ENCODE measurements at places on chromosomes 2 and 18.
A peak's percentile ranks its signal among the peaks of the same experiment; 100 is the strongest.

DNA sequence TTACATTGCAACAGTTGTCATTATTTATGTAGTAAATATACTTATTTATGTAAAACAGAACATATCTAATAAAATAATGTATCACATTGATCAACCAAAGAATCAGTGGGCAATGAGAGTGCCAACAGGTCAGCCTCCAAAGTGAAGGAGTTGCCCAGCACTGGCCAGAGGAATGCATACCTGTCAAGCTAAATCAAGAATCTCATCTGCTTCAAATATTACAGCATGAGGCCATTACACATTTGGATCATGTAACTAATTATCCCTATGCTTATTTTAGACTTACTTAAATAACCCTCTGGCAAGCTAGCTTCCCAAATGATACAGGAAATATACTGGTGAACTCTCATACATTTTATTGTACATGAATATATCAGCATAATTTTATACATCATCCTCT lies 1211.7 kb upstream of the ACVR2A start:
- DNase-seq, result peak; percentile 4

- peak; percentile 58 for DNase-seq
Observed at GRCh38 chr18:3265564-3266033, 3.7 kb downstream of the MYL12B start.

DNA sequence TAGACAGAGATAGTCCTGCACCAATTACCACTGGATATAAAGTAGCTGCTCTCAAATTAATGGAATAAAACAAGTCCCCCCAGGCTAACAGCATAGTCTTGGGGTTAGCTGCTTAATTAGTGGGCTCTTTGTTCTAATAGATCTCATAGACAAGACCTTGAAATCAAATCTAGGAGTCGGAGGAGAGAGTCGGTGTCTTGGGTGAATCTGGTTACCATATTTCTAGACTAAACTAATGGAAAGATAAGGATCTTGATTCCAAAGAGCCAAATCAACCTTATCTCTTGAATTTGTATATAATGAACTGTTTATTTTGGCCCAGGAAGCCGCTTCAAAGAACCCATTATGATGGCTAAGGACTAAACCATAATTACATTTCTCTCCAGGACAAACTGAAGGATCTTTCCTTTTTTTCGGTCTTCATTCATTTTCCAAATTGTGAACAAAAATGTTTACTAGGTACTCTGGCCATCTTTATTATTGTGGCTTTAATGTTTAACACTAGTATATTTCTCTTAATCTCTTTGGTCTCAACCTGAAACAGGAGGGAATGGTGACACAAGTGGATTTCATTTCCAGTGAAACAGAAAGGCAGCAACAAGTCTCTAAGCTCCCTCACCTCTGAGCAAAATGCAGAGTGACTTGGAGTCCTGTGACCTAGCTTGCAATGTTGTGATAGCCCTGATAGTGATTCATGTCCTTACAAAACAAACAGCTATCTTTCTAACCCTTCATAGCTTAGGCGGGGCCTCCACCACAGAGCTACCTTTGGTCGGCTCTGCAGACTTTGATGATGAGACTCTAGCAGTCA lies 137.9 kb upstream of the PARD3B start:
- no peak for DNase-seq

GRCh38 chr2:74201596-74201995 lies 3.2 kb downstream of the MTHFD2 start:
- peak; percentile 54 for DNase-seq

GRCh38 chr18:7038330-7038851 lies 79.2 kb downstream of the LAMA1 start:
- DNase-seq, result peak; percentile 96

DNA sequence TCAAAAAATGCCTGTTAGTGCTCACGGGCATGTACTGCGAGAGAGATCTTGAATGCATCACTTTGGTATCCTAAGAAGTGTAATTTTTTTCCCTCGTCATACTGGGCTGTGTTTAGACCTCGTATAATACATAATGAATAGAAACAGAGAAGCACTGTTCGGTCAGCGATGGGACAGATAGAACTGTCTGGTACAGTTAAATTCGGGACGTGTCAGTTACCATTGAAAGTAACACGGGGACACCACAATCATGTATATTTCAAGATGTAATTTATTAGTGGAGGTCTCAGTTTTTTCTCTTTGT lies 1.8 kb downstream of the PKP4 start:
- no peak for DNase-seq

GRCh38 chr2:213420828-213421385 lies 136.6 kb downstream of the SPAG16 start:
- no peak for DNase-seq

GRCh38 chr2:181657379-181657778 lies 474 bp upstream of the CERKL start:
- DNase-seq, result no peak

- DNase-seq, result no peak
Observed at GRCh38 chr2:154952346-154952980, 254.0 kb downstream of the KCNJ3 start.

- no peak for DNase-seq
Observed at GRCh38 chr2:71453404-71454220, at the start of gene DYSF. Gene DYSF (plus strand): TSS chr2:71453561.

DNA sequence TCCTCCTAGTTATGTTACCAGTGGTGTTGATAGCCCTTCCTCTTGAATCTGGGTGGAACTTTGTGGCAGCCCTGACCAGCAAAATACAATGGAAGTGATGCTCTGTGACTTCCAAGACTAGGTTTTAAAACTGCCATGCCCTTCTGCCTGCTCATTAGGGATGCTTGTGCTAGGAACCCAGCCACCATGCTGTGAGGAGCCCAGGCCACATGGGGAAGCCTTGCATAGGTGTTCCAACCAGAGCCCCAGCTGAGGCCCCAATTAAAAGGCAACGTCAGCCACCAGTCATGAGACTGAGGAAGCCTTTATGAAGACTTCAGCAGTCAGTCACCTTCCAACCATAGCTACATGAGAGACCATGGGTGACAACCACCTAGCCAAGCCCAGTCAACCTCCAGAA lies 14.0 kb upstream of the MAPRE2 start:
- no peak for DNase-seq

GRCh38 chr2:1147873-1148612 lies 197.4 kb downstream of the SNTG2 start:
- DNase-seq, result no peak

DNA sequence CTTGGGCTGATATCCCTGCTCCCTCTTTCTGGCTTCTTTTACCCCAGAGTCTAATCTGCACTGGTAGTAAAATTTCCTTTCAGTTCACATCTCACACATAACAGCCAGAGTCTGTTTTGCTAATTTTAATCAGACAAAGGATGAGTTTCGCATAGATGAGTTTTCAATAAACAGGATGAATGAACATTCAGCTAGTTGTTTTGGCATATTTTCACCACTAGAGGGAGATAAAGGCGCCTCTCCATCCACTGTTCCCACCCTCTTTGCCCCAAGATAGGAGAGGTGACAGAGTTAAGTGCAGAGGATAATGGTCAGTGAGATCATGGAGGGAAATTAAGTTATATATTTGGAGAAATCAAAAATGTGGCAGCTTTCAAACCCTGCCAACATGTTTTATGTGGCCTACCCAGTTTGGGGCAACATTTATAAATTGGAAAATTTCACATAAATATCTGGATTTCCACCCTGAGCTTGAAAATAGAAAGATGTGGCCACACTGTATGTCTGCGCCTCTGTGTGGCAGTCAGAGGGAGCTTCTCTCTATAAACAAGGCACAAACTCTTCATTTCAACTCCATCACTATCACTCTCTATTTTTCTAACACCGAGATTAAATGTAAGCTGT lies 48.5 kb upstream of the DTNA start:
- DNase-seq, result peak; percentile 51

DNA sequence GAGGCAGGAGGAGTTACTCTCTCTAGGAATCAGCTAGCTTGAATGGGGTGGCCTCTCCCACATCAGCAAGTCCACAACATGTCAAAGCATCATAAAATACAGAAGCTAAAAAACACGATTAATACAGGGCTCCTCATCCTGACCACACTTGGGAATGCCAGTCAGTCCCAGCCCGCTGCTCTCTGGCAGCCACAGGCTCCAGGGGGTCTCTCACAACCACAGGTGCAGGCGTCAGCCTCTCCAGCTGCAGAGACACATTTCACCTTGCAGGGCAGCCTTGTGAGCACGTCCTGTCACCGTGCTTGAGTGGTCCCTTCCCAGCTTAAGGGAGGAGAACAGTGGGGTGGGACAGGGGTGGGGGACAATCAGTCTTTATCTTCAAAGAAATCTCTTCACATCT lies 137.4 kb upstream of the SH3BP4 start:
- no peak for DNase-seq

GRCh38 chr18:62987859-62988258 lies 272.5 kb downstream of the PHLPP1 start:
- DNase-seq, result no peak

- DNase-seq, result peak; percentile 28
Observed at GRCh38 chr2:27776097-27776496, 4.6 kb downstream of the MRPL33 start.

- DNase-seq, result no peak
Observed at GRCh38 chr2:225649274-225649673, 249.8 kb downstream of the NYAP2 start.

DNA sequence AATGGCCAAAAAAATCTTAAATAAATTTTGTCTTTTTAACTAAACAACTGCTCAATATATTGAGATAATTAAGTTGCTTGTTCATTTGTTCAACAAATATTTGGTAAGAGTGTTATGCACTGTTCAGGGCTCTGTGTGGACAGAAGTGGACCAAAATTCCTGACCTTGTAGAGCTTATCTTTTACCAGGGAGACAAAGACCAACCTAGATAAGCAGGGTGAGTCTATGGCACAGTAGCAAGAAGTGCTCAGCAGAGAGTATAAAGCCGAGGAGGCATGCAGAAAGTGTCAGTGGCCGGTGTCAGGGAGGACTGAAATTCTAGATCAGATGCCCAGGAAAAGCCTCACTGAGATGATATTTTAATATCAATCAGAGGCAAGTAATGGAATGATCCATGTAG lies 2.6 kb downstream of the RAB27B start:
- no peak for DNase-seq

DNA sequence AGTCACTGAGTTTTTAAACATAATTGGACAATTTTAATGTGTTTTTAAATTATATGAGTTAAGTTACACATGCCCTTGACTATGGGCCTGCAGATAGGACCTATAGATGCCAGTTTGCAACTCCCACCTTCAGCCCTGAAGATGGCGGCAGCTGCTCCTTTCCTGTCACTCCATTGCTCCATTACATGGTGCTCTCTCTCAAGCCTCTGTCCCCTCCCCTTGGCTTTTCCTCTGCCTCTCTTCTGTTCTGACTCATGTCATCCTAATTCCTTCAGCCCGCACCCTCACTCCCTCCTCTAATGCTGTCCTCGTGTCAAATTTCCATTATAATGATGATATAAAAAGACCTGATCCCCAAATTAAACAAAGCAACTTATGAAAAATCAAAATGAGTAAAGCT lies 133.7 kb upstream of the HNRNPA3 start:
- no peak for DNase-seq

- peak; percentile 83 for DNase-seq
Observed at GRCh38 chr18:2981212-2981728, 31.7 kb downstream of the LPIN2 start.

DNA sequence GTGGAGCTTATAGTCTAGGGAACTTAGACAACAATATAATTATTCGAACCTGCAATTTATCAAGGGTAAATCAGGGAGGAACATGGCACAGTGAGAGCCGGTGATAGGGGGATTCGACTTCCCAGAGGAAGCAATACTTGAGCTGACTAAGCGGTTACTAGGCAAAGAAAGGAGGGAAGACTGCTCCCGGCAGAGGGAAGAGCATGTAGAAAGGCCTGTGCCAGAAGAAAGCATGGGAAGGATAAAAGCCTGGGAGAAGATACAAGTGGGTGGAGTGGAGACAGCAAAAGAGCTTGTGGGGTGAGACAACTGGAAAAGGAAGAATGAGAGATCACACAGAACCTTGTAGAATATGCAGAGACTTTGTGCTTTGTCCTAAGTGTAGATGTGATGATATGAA lies 93.3 kb downstream of the MARCHF4 start:
- no peak for DNase-seq

- DNase-seq, result no peak
Observed at GRCh38 chr2:55061523-55062344, 11.5 kb upstream of the RTN4 start.
